ENCODE measurements at places on chromosomes 12 and 14.

DNA sequence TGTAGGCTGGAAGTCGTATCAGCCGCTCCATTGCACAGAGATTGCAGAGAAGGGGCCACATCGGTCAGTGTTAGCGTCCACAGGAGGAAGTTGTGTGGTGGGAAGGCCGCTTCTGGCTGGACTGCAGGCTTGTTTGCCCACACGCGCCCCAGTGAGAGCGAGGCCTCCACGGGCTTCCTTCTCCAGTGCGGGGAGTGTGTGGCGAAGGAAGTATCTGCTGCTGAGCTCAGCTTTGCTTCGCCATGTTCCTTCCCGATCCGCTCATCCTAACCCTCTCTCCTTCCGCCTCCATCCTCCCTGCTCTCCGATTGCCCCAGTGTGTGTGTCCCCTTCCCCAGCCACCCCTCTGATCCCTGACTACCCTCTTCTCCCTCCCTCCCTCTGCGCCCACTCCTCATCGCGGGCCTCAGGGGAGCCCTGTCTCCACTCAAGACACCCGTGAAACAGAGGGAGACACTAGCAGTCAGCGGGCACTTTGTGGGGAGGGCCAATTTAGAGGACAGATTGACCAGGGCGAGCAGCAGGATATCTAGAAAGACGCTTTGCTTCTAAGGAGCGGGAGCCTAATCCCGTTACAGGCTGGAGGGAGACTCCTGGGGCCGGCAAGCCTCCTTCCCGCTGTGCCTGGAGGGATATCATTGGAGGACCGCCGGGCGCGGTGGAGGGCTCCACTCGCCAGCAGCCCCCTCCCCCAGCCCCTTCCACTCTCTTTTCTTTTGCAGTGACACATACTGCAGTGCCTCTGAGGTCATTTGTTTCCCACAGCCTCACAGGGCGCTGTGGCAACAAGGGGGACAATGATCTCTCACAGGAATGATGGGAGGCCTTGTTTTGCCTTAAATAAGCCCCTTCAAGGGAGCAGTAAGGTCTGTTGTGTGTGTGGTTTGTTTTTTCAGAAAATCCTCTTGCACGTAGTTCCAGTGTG is 428.8 kb downstream of the ZFP36L1 start:
- DNase-seq = no peak

GRCh38 chr12:53844994-53845844 is 93.4 kb upstream of the HOXC13 start:
- DNase-seq = no peak

- no peak for DNase-seq
These were observed 9.7 kb upstream of the IFI27 start for GRCh38 chr14:94100847-94101246.

DNA sequence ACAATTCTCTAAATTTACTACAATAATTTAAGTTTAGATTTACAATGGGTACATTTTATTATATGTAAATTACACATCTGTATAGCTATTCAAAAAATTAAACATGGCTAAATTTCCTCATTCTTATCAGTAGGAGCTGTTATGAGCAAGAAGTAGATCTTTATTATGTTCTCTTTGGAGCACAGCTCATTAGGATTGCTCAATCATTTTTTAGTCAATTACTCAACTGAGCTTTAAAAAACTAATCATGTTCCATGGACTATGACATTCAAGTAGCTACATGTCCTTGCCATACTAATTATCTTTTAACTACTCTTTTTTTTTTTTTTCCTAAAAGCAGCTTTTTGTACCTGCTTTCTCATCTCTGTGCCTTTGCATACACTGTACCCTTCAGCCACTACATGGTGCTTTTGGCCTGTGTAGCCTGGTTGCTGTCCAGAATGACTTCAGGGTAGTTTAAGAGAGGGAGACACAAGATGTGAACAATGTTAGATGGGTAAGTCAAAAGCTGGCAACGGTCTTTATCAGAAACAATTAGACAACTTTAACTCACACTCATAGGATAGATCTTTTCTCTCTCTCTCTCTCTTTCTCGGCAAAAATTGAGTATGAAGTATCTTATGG is 69.0 kb downstream of the SSPN start:
- no peak for DNase-seq

DNA sequence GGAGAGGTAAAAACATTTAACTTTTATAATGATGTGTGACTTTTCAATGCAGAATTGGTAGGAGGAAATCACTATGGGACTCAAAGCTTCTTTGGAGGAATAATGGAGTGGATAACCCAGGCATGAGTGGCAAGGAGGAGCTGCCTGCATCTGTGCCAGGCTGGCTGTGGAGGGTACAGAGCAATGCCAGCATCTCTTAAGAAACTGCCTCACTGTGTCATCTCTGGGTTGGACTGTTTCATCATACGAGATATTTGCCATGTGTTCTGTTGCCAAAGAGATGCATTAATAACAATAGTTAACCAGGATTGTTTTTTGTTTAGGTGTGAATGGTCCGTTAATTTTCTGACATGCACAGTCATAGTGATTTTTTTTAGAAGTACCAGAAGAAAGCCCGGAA is 183.7 kb upstream of the NTF3 start:
- DNase-seq = no peak

GRCh38 chr14:23158779-23159178 is 24.7 kb downstream of the SLC7A8 start:
- no peak for DNase-seq

DNA sequence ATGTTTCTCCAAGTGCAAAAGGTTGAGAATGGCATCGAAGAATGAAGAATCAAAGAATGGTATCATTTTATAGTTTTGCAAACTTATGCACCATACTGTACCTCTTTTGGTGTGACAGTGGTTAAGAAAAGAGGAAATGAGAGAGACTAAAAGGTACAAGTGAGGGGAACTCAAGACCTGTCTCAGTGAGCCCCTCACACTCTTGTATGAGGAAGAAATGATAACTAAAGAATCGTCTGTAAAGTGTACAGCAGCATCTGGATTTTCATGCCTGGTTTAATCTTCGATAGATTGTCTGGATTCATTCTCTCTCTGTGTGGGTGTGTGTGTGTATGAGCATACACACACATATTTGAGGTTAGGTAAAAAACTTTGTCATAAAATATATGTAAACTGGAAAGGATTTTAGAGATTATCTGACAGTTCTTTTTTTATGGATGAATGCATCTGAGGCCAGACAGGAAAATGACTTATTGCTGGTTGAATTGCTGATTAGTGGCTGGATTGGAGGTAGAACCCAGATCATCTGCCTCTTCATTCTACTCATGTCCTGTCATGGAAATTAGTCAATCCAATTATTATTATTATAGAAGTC is 16.0 kb upstream of the SLC38A2 start:
- no peak for DNase-seq

GRCh38 chr12:103827911-103828391 is 13.1 kb downstream of the NT5DC3 start:
- DNase-seq = no peak

DNA sequence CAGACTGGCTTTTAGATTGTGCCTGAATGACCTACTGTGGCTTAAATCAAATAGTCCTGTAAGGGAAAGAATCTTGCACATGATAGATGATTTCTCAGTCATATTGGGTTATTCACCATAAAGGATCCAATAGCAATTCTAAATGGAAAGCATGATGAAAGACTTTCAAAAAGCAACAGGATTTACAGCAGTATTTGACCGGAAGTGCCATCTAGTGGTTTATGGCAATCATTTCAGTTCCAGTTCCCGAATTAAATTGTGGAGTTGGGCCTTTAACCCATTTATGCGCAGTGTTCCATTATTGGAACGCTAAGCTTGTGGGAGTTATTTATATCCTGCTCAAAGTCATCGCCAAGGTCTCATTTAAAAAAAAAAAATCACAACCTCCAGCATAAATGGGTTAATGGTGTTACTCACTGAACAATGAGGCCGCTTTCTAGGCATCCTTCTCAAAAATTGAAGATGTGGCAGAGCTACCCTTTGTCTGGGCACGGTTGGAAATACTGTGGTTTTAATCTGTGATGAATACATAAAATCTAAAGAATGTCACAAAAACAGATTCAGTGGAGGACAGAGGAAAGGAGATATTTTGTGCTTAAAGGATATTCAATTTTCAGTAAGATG is 60.8 kb upstream of the REP15 start:
- peak; percentile 44 for DNase-seq

- no peak for DNase-seq
These were observed 6.0 kb upstream of the GPR84 start for GRCh38 chr12:54370171-54370730.

- no peak for DNase-seq
These were observed at the start of gene PTPRR for GRCh38 chr12:70920251-70920851. TSS of gene PTPRR (minus strand) at chr12:70920738. CDS start at chr12:70920390, 348 bp downstream.

GRCh38 chr12:18479256-18479655 is 217.9 kb downstream of the PIK3C2G start:
- no peak for DNase-seq

DNA sequence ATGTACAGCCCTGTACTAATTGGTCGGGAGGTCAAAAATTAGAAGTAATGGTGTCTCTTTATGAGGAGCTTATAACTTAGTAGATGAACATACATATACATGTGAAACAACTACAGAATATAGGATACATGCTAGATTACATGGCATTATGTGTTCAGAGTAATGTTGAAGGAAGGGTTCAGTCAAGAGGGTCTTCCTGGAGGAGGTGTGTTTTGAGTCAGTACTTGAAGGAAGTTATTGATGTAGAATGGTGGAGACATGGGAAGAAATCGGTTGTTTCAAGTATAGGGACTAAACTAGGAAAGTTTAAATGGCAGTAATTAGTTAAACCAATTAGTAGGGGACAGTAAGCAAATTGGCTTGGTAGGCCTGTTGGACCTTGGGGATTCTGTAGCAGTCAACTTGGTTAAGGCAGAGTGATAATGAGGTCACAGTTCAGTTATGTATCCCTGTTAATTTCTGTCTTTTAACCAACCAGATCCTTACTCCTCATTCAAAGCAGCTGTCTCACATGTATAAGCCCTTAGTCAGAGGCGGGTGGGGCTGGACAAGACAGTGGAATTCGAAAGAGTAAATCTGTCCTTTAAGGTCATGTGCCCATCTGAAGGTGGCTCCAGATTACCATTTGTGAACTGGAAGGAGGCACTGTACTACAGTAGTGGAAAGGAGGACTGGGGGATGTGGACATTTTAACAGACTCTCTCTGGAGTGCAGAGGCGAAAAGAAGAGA is 3.5 kb upstream of the ANKRD52 start:
- peak; percentile 48 for DNase-seq

DNA sequence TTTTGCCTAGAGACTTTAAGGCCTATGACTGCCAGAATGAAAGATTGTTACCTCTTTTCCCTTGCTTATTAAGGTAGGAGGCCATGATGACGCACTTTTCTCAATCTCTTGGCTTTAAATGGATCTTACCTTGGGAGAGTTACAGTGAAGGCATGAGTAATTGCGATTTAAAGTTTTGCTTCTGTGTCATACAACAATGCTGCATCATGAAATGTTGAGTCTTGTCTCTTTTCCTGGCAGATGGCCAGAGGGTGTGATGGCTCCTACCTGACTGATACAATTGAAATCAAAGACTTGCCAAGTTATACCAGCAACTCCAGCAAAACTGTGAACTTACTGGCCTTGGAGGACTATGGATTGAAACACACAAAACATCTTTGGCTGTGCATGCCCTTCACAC is 17.2 kb upstream of the LRRK2 start:
- no peak for DNase-seq

DNA sequence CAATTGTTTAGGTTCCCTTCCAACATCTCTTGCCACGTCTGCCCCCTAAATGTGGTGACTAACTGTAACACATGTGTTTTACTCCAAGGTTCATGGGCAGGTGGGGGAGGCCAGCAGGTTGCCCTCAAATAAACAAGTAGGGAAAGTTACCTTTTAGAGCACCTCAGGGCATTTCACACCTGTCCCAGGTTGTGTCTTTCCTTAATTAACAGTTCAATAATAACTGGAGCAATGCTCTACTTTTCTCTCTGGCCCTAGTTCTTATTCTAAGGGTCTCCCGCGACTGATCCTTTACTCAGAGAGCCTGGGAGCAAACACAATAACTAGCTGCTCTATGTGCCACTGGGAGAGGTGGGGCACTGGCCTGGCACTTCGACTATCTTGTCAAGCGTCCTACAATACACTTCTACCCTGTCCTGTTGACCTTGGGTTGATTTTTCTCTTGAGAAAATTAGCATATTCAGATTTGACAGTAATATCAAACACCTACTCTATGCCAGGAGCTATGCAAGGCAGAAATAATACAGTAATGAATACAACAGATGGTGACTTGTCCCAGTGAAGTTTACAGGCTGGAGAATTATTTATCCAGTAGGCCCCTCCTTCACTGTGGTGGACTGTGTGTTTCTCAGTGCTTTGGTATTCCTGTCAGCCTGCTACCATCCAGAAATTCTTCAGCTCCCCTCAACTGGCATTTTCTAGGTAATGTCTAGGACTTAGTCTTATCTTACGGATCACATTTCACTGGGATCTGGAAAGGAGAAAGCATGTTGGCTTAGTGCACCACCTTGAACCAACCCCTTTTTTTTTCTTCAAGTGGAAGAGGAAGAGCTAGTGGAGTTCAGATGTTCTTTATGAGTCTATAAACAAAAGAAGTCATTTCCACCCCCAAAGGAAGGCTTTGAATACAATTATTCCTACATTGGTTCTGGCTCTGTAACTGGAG is 202.6 kb downstream of the CRADD start:
- no peak for DNase-seq

- peak; percentile 73 for DNase-seq
These were observed 136.4 kb upstream of the LGR5 start for GRCh38 chr12:71303199-71303598.

DNA sequence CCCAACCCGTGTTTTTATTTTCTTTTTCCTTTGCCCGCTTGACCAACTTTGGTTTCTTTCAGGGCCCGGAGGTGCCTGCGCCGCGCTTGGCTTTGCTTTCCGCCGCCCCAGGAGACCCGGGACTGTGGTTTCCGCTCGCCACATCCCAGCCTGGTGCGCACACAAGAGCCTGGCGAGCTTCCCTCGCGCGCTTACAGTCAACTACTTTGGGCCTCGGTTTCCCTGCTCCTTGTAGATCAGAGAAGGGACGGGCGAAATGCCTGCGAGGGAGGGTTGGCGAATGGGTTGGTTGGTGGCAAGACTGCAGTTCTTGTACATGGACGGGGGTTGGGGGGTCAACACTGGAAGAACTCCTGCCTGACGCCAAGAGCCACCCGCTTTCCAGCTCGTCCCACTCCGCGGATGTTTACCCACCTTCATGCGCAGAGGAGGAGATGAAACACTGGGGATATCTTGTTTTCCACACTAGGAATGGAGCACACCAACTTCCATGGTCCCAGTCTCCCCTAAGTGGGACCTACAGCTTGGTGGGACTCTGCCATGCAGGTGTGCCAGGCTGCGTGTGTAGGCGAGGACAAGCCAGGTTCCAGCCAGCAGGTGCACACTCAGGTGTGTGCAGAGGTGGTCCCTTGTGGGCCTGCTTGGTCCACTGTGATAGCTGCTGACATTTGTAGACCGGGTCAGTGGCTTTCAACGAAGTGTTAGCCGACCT is 16.6 kb upstream of the TBX3 start:
- DNase-seq = no peak

Data from HCT116 (cell line).